ENCODE measurements at places on chromosomes 5 and 9.

- no peak for DNase-seq
These were observed 720 bp downstream of the NOTCH1 start for GRCh38 chr9:136544964-136545691.

GRCh38 chr9:134320126-134320867 is 6.0 kb upstream of the RXRA start:
- no peak for DNase-seq

DNA sequence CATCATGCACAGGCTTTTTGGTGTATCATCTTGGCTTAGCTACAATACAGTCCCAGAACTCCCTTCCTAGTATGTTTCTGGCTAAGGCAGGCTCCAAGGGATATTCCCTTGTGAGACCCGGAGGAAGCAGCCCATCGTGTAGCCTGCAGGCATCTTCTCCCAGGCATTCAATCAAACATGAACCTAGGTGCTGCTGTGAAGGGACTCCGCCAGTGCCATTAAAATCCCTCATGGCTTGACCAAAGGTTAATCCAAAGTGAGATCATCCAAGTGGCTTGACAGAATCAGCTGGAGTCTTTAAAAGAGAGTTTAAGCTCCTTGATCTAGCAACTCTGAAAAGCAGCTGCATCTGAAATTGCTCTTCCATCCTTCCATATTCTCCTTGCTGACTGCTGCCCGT is 333.9 kb downstream of the DIRAS2 start:
- DNase-seq: no peak

DNA sequence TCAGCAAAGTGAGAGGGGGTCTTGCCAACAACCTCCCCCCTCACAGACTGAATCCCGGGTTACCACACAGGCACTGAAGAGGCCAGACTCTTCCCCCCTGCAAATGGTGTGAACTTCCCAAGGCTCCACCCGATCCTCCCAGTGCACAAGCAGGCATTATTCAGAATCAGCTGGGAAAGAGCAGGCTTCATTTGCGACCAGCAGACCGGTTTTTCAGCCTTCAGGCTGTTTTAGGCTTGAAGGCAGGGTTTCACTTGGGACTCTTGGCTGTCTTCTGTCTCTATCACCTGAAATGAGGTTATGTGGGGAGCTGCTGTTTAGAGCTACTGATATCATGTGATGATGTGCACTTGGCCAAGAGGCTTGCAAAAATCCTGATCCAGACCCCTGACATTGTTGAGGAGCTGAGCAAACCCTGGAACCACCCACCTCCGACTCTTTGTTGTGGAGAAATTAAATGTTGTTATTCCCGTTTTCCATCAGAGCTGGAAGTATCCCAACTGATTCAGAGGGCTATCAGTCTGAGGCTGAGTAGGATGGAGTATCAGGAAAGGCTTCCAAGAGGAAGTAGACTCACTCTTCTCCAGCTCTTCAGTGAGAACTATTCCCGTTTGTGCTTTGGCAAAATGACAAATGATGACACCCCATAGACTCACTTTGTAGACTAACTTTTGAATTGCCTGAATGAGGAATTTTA is 63.3 kb upstream of the ZFR start:
- DNase-seq: no peak

DNA sequence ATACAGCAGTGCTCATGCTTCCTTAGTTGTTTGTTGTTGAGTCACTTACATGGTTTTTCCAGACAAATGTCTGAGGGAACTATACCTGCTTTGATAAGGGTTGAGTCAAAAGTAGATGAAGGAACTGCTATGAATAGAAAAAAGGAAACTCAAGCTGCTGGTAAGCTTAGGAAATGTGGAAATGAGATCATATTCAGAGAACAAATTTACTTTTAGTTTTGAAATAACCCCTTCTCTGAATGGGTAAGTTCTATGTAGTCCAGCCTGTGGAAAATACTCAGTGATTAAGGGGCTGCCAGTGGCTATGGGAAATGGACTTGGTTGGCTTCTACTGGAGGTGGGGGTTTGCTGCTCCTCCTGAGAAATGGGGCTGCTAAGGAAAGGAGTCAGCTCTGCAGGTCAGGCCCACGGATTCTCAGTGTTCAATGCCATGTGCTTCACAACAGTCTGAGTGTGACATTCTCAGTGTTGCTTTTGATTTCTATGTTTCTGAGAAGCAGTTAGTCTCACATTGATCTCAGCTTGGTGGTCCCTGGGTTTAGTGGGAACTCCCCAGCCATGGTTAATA is 47.7 kb upstream of the GLRX start:
- DNase-seq: no peak

GRCh38 chr5:88836195-88836838 is 46.7 kb downstream of the MEF2C start:
- DNase-seq: no peak

Data from esophagus squamous epithelium (tissue), 5 donors.